ENCODE measurements at places on chromosomes 12 and 14. TPM values are rescaled to one million over a fixed set of nuclear protein-coding genes. Genes with fewer than 3 reads are reported as not detected.

The GPR84 gene
- total RNA-seq = 0.53 TPM

The DENND5B gene
- 0.22 TPM for total RNA-seq

GRCh38 chr12:95622879-95623278 is 71.6 kb upstream of the USP44 start:
- no peak for DNase-seq

DNA sequence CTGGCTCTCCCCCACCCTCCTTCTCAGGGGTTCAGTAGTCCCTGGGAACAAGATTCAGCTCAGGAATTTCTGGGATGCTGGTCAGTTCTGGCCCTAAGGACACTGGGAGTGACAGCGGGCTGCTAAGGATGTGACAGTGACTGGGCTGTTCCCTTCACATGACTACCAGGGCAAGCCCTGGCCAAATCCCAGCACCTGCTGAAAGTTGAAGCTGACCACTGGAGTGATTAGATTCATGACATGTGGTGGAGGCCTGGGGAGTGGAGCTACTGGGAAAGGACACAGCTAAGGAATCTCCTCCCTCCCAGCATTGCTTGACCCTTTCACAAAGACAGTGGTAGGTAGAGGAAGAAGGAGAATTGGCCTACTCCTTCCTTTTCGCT is 204.9 kb downstream of the DAD1 start:
- DNase-seq = no peak

DNA sequence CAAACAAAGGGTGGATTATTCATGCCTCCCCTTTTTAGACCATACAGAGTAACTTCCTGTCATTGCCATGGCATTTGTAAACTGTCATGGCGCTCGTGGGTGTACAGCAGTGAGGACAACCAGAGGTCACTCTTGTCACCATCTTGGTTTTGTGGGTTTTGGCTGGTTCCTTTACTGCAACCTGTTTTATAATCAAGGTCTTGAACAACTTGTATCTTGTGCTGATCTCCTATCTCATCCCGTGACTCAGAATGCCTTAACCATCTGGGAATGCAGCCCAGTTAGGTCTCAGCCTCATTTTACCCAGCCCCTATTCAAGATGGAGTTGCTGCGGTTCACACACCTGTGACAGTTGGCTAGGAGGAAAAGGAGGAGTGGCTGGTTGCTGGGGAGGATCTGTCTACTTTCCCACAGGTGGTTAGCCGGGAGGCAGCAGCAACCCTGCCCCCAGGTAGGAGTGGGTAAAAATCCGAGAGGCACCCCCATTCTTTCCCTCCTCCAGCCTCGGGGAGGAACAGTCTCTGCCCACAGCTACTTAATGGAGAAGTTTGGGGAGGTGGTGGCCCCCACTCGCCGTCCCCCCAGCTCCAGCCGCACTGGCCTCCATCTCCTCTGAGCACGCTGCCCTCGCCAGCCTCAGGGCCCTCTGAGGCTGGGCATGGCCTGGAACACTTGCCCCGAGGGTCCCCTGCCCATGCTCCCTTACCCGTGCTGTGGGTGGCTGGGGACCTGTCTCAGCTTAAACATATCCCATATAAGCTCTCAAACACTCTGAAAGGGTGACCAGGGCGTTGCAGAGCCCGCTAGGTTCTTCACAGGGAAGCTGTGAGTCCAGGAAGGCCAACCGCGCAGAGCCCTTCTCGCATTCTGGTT is 41.7 kb downstream of the SMIM41 start:
- no peak for DNase-seq

GRCh38 chr14:70192915-70193314 is 4.2 kb upstream of the SLC8A3 start:
- DNase-seq = no peak

DNA sequence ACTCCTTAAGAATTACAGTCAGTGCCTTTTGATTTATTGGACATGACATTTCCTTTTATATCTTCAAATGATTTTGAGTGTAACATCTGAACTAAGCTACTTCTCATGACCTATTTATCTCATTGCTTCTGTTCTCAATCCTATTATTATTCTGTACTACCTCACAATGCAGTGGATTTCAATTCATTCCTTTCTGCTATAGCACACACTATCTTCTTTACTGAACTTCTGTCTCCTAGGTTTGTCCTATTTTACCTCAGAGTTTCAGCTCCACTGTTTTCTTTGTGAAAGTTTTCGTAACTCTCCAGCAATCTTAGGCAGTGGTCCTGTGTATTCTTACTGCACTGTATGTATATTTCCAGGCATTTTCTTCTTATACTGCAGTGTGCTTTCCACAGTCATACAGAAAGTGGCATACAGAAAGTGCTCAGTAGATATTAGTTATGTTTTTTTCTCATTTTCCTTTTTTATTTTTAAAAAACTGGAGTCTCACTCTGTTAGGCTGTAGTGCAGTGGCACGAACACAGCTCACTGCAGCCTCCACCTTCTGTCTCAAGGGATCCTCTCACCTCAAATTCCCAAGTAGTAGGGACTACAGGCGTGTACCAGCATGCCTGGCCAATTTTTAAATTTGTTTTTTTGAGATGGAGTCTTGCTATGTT is 368.6 kb upstream of the RGS6 start:
- DNase-seq = no peak

DNA sequence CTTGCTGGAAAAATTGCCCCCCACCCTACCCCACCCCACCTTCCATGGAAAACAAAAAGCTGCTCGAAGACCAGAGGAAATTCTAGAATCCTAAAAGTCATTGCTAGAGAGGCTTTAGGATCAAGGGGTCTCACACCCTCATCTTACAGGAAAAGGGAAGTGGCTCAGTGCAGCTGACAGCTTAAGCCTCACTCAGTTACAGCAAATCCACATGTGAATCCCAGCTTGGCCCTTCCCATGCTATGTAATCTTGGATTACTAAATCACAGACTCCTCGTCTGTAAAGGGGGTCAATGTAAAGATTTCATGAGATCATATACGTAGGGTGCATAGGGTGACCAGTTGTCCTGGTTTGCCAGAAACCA is 25.9 kb downstream of the CMKLR1 start:
- DNase-seq = no peak

Data from CD4-positive, alpha-beta T cell (primary cell).